ENCODE measurements at places on chromosomes 5 and 9. TPM values are rescaled to one million over a fixed set of nuclear protein-coding genes. Genes with fewer than 3 reads are reported as not detected.

The NFIB gene
- 23.1 TPM for polyA plus RNA-seq

- peaks cover 10% of the 10 kb centered on the region for H3K36me3 ChIP-seq
- no peaks in the 10 kb centered on the region for H3K27me3 ChIP-seq
- H3K27ac ChIP-seq: no peak overlapping the region
- H3K4me3 ChIP-seq: no peak overlapping the region
These were observed 148.8 kb downstream of the MYO10 start for GRCh38 chr5:16787278-16787677.

- no peaks in the 10 kb centered on the region for H3K4me1 ChIP-seq
- H3K27me3 ChIP-seq: peaks cover 6% of the 10 kb centered on the region
- no peak overlapping the region for H3K4me3 ChIP-seq
These were observed 42.7 kb downstream of the CAMK2A start for GRCh38 chr5:150246835-150247234.

DNA sequence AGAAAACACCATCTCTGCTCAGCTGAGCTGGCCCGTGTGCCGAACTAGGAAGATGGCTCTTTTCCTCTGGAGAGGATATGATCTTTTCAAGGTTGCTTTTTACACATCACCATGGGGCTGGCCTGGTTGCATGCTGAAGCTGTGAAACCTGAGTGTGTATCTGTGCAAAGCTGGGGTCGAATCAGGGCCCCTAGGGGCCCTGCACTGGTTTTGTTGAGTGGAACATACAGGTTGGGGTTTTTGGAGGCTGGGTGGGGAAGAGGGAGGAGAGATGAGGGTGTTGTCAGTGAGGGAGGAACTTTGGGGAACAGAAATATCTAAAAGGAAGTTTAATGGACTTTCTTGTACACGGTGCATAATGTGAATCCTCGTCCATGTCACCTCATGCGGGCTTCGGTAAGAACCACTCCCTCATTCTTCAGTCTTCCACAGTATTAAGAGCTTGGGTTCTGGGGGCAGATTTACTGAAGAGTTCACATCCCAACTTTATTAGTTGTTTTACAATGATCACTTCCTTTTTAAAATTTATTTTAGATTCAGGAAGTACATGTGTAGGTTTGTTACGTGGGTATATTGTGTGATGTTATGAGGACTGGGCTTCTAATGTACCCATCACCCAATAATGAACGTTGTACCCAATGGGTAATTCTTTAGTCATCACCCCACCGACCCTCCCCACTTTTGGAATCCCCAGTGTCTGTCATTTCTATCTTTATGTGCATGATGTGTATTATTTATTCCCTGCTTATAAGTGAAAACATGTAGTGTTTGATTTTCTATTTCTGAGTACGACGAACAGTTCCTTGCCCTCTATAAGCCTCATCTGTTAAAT, 238.2 kb downstream of the NR3C1 start:
- no peaks in the 10 kb centered on the region for H3K27me3 ChIP-seq
- no peak overlapping the region for H3K27ac ChIP-seq
- no peaks in the 10 kb centered on the region for H3K36me3 ChIP-seq
- H3K4me1 ChIP-seq: no peaks in the 10 kb centered on the region

- no peak overlapping the region for H3K27ac ChIP-seq
- no peaks in the 10 kb centered on the region for H3K4me1 ChIP-seq
- H3K4me3 ChIP-seq: no peak overlapping the region
- no peak for DNase-seq
- no peaks in the 10 kb centered on the region for H3K36me3 ChIP-seq
These were observed 15.6 kb upstream of the NREP start for GRCh38 chr5:111772456-111773122.

GRCh38 chr5:73540192-73540591, 25.2 kb downstream of the ANKRA2 start:
- DNase-seq: peak; percentile 94
- peaks cover 45% of the 10 kb centered on the region for H3K4me1 ChIP-seq
- no peak overlapping the region for H3K4me3 ChIP-seq
- H3K27me3 ChIP-seq: no peaks in the 10 kb centered on the region

DNA sequence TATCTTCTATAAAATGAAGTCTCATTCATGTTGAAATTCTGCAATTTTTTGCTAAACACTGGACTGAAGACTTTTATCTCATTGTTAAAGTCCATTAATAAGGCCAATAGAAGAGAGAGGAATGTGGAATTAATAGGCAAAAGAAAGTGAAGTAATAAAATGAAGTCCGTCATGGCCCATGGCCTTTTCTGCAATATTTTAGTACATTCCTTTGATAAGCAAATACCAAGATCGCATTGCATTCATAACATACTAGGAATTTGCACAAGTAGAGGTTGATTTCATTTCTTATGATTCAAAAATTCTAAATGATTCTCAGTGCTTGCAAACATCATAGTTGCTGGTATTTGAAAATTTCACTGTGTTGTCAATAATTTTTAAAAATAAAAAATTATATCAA, 664.0 kb downstream of the NR2F1-AS1 start:
- no peak for DNase-seq
- H3K4me3 ChIP-seq: no peak overlapping the region
- H3K4me1 ChIP-seq: no peaks in the 10 kb centered on the region
- H3K27me3 ChIP-seq: no peaks in the 10 kb centered on the region
- no peak overlapping the region for H3K27ac ChIP-seq

The RETREG1 gene
- 4.3 TPM for polyA plus RNA-seq

DNA sequence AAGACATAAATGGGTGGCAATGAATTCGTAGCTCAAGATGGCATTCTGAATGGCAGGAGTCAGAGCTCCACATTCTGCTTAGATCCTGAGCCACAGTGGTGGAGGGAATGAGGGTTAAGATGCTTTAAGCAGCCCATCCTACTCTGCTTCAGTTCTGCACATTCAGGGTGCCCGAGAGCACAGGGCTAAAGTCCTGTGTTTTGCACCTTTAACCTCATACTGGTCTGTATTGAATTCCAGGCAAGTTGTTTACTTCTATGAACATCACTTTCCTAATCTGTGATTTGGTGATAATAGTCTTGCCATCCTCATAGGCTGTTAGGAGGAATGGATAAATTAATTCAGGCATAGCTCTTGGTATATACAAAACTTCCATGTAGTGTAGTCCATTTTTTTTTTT, 321.6 kb upstream of the CD180 start:
- no peak for DNase-seq
- no peak overlapping the region for H3K27ac ChIP-seq
- no peaks in the 10 kb centered on the region for H3K36me3 ChIP-seq
- H3K4me3 ChIP-seq: no peak overlapping the region
- H3K27me3 ChIP-seq: no peaks in the 10 kb centered on the region

Measured in keratinocyte (primary cell).